ENCODE measurements at places on chromosomes 12 and 14.

DNA sequence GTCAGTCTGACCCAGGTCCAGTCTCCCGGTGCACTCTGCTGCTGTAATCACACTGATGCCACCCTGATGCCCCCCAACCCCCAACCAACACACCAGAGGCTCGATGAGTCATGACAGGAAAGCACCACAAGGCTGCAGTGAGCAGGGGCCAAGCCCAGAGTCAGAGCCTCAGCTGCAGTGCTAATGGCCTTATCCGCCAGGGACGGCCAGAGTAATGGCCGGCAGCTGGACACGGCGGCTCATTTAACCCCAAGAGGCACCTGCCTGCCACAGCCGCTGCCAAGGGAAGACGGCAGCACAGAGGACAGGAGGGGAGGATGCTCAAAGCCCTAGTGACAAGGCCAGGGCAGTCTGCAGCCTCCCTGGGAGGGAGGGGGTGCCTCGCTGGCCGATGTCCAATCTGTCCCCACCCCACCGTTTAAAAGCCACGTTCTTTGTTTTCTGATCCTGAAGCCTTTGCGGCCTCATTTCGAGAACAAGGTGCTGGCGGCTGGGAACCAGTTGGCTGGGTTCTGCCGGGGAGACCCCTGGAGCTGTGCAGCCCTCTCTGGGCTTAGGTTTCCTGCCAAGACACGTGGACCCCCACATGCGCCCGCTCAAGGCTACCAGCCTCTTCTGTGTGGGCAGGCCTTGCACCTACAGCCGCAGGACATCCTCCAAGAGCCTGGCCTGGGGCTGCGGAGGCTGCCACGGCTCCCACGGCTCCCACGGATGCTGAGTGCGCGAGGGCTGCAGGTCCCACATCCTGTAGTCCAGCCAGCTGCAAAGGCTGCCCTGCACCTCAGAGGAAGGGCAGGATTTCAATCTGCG is 13.1 kb downstream of the CCDC85C start:
- no peak for DNase-seq

DNA sequence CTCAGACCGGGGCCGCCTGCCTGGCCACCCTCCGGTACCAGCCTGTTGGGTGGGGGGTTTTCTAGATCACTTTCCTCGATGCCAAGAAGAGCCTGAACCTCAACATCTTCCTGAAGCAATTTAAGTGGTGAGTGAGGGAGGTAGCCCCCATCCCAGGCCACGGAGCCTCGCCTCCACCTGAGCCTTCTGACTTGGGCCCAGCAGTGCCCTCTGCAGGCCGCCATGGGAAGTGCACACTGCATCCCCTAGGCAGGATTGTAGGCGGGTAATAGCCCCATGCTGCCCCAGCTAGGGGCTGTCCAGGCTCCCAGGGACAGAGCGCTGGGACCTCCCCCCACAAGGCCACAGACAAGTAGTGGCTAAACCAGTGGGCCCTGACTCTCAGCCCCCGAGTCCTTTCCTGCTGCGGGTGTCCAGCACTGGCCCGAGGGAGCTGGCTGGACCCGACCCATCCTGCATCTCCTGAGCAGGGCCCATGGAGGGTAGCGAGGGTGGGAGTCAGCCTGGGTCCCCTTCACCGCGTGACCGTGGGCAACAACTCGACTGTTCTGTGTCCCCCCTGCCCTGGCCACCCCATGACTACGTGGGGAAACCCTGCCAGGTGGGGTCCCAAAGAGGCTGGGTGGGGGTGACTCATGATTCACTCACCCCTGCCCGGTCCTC is 15.3 kb upstream of the ADSS1 start:
- DNase-seq: peak; percentile 65

DNA sequence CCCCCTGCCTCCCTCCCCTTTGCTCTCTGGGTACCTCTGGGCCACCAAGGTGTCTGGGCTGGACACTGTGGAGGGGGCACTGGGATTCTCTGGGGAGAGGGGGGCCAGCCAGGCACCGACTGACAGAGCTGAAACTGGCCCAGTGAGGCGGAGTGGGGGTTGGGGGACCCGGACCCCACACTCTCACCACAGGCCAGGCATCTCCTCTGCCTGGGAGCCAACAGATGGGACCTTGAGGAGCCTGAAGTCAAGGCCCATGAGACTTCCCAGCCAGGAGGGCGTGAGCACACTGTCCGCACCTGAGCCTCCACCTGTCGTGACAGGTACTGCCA is 39.8 kb upstream of the PPP1R13B start:
- DNase-seq: no peak

DNA sequence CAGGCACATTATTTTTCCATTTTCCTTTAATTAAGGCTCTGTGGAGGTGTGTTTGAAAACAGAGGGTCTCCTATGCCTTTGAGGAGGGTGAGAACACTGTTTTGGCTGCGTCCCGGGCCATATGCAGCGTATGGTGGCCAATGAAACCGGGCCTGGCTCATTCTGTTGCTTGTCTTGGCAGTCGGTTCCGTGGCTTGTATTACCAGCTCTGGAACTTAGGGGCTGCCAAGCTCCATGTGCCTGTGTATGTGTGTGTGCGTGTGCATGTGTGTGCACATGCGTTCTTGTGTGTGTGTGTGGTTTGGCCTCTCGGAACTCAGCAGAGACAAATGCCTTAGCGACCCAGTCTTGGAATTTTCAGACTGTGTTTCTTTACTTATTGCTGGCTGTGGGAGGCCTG is 2.7 kb downstream of the JDP2 start:
- DNase-seq: no peak

DNA sequence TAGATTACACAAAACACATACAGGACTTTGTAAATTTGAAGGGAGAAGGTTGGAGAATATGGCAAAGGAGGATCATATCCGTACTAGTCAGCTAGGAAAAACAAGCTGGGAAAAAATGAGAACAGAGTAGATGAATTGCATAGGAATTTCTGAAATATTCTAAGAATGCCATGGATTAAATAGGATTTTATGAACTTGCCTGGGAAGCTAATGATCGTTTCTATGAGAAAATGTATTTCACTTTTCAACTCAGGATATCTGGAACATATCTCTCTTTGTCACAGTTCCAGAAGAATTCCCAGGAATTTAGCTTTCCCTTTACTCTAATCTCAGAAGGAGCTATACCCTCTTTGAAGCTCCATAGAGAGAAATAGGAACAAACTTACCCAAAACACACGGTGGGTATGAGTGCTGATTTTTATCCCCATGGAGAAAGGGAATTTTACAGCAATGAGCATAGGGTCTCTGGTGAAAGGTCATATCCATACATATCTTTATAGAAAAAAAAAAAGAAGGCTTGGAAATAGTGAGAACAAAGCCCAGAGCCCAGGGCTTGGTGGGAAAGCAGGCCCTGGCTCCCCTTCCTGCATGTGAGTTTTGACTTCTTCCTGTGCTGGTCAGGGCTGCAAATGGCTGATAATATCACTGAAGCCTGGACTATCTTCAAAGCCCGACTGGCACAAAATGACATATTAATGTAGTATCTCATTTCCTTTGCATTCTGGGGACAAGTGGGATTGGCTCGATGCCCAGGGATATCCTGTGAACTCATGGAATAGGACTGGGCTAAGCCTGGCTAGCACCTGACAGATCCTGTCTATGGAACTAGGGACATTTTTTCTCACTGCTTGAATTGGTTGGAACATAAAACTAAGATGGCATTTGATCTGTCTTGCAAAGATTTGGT is 136.3 kb downstream of the AEBP2 start:
- DNase-seq: no peak

DNA sequence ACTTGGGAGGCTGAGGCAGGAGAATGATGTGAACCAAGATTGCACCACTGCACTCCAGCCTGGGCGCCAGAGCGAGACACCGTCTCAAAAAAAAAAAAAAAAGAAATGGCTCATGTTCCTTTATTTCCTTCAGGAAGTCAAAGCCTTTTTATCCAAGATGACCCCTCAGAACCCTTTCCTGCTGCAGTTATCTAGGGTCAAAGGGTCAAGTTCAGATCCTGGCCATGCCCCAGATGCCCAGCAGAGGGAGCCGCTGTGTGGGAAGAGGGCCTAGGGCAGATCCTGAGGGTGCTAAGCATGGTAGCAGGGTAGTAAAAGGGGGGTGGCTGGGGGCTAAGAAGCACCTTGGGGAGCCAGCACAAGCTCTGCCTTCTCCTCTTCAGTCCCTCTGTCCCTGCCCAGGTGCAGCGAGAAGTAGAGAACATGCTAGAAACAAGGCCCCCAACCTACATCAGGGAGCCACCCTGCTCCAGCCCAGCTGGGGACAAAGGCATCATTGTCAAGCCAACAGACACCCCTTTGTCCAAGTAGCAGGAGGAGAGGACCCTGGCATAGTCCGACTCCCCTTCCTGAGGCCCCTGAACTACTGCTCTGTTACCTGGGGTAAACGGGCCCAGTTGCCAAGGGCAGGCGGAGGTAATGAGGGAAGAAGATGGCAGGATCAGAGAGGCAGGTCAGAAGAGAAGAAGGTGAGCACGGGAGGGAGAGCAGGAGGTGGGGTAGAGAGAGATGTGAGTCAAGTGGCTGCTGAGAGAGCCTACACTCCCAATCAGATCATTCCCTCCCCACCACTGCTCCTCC is 6.5 kb downstream of the NFE2 start:
- no peak for DNase-seq

- no peak for DNase-seq
These were observed 94.0 kb downstream of the SRRM4 start for GRCh38 chr12:119075222-119075787.

GRCh38 chr12:104407922-104408321 is 48.8 kb upstream of the CHST11 start:
- DNase-seq: no peak

DNA sequence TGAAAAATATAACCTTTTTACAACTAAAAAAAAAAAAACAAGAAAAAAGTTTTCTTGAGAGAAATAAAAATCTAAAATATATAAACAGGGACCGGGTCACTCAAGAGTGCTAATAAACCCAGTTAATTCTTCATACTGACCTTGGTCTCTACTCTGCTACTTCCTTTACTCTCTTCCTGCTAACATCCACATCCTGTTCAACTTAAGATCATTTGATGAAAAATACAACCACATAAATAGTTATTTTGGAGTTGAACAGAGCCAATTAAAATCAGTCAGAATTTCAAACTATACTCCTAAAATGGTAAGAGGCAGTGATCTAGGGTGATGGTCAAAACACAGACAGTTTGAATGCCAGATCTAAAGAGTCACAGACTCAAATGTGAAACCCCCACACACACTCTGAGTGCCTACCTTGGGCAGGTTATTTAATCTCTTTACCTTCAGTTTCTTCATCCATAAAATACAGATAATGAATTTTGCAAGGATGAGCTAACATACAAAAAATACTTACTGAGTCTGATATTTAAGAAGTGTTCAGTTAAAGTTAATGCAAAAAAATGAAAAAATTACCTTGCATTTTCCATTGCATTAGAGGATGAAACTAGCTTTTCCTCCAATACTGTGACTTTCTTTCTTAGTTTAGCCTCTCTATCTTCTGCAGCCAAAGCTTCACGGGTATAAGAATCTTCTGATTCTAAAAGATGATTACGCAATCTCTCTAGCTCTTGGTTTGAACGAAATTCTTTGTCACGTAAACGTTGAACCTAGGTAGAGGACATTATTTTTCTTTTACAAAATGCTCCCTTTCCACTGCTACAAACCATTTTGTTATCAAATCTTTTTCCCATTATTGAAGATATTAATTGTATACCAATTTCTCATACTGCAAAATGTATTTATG is 40.9 kb downstream of the TRIP11 start:
- no peak for DNase-seq

DNA sequence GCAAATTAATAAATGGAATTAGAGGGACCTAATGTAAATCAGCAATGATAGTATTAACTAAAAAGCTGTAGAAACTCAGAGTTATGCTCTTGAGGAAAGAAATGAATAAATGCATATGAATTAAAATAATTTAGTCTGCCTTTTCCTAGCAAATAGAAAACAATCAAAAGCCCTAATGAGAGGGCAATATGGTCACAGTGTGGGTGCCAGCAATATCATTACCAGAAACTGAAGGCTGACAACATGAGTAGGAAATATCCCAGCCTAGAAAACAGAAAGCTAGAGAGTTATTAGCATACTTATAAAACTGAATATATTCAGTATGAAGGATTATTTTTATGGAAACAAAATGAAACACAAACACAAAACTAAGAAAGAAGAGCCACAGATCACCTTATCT is 987.5 kb upstream of the SEL1L start:
- DNase-seq: no peak

GRCh38 chr12:131536766-131537165 is 174.1 kb upstream of the SFSWAP start:
- no peak for DNase-seq

DNA sequence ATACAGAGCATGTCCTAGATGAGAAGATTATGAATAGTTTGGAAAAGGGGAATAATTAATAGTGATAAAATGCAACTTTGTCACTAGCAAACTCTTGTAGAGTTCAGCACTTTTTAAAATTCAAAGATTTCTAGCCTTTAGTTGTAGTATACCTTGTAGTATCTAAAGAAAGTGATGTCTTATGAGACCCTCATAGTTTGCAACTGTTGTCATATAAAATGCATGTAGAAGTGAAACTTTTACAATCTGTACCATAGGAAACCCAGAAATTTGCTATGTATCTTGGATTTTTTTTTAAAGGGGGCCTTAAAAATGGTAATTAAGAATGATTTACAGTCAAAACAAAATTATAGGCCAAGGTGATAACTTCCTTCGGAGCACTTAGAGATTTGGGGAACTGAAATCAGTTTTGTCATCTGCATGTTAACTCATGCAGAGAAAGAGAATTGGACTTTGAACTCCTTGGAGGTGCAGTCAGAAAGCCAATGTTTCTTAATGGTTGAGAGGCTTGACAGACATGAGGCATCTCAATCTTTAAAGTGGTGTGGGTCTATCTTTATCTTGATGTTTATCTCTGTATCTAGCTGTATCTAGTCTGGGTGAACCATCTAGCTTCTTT is 1.3 kb downstream of the LRRK2 start:
- DNase-seq: no peak

- DNase-seq: no peak
These were observed 10.7 kb downstream of the MOAP1 start for GRCh38 chr14:93173943-93174395.

DNA sequence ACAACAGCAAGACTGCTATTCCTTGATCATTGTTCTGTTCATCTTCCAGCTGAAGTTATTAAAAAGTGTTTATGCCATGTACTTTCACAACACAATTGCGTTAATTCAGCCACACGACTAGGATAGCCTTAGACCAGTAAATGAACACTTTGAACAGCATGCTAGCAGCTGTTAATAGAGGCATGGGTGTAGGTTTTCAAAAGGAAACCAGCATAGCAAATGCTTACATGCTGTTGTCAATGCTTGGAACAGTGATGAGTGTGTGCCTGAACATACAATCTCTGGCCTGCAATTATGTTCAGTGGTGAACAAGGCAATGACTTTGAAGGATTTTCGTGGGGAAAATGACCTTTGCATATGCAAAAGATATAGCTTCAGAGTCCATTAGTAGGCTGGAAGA is 127.4 kb upstream of the RBM19 start:
- no peak for DNase-seq

- no peak for DNase-seq
These were observed 12.2 kb downstream of the MMP14 start for GRCh38 chr14:22848351-22849164.

All from NCI-H1048 (cell line).